Uterus (tissue), 4 donors: ENCODE measurements at places on chromosomes 6 and 20. TPM values are rescaled to one million over a fixed set of nuclear protein-coding genes. Genes with fewer than 3 reads are reported as not detected.
A peak's percentile ranks its signal among the peaks of the same experiment; 100 is the strongest.

- DNase-seq: no peak
- no peak overlapping the region for H3K27ac ChIP-seq
- H3K4me1 ChIP-seq: peaks cover 13% of the 10 kb centered on the region
- no peaks in the 10 kb centered on the region for H3K27me3 ChIP-seq
- no peaks in the 10 kb centered on the region for H3K36me3 ChIP-seq
Measured at GRCh38 chr6:108666656-108667260, 106.0 kb downstream of the FOXO3 start.

Gene HCK
- 4.4 TPM for total RNA-seq

DNA sequence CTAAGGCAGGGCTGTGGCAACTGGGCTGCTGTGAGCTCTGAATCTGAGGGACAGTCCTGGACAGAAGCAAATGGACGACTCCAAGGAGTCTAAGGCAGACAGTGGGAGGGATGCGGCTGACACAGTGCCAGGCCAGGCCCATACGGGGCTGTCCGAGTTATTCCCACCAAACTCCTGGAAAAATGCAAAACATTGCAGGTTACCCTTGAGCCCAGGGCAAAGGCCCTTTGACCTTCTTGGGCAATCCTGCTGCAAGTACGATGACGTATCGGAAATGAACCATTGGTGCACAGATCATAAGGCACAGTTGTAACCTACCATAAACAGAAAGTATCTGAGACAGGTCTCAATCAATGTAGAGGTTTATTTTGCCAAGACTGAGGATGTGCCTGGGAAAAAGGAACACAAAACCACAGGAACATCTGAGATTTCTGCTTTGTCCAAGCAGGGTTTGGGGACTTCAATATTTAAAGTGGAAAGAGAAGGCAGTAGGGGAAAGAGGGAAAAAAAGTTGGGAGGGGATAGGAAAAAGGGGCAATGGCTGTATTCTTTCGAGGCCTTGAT, 118.9 kb downstream of the DACT2 start:
- H3K27ac ChIP-seq: no peak overlapping the region
- H3K36me3 ChIP-seq: no peaks in the 10 kb centered on the region
- no peaks in the 10 kb centered on the region for H3K27me3 ChIP-seq
- H3K4me1 ChIP-seq: no peaks in the 10 kb centered on the region
- no peak overlapping the region for H3K4me3 ChIP-seq
- no peak for DNase-seq

- no peak for DNase-seq
- H3K4me1 ChIP-seq: no peaks in the 10 kb centered on the region
- H3K27me3 ChIP-seq: no peaks in the 10 kb centered on the region
- H3K36me3 ChIP-seq: no peaks in the 10 kb centered on the region
- H3K27ac ChIP-seq: no peak overlapping the region
Measured at GRCh38 chr6:34360556-34360955, 31.9 kb downstream of the NUDT3 start.

DNA sequence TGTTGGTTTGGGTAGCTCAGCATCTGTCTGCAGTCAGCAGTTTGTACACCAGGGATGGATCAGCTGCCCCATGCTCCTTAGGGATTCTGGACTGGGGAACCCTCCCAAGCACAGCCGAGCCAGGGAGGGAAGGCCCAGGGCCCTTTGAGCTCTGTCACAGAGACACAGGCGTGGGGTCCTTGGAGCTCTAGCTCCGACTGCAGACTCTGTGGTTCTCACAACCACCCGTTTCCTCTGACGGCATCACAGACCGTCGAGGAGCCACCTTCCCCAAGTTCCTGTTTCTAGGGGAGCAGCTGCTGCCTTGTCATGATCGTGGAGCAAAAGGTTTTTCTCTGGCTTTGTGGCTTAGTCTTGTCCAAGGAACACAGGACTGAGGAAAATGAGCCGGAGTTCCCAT, at the start of gene SLA2:
SLA2 (minus strand) TSS at position 199 of the 400 bp plus-strand sequence. CDS start 4,861 bp downstream, outside the sequence.
- no peaks in the 10 kb centered on the region for H3K4me1 ChIP-seq
- H3K4me3 ChIP-seq: no peak within 1 kb of the TSS
- DNase-seq: no peak
- H3K27ac ChIP-seq: no peak within 1 kb of the TSS

DNA sequence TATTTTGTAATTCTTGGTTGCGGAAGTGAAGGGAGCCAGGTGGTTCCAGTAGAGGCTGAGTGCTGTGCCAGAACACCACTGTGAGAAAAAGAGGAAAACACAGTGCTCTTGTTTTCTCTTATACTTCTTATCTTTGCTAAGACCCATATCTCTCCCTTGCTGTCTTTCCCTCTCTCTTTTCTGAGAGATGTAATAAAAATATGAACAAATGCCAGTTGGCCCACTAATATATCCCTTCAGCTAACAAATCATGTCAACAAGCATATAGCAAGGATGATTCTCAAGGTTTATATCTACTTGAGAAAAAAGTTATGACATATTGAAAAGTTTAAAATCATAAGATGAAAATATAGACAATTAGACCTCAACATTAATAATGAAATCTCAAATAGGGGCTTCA, 758.3 kb downstream of the HDGFL1 start:
- no peaks in the 10 kb centered on the region for H3K27me3 ChIP-seq
- H3K27ac ChIP-seq: no peak overlapping the region
- no peak for DNase-seq
- no peak overlapping the region for H3K4me3 ChIP-seq
- H3K4me1 ChIP-seq: no peaks in the 10 kb centered on the region

- no peaks in the 10 kb centered on the region for H3K27me3 ChIP-seq
- peak overlapping the region; percentile 99 for H3K27ac ChIP-seq
- peaks cover 13% of the 10 kb centered on the region for H3K4me1 ChIP-seq
- no peak for DNase-seq
Measured at GRCh38 chr6:31829633-31830283, 2.2 kb downstream of the HSPA1B start.
